ENCODE measurements at places on chromosomes 6 and 20. TPM values are rescaled to one million over a fixed set of nuclear protein-coding genes. Genes with fewer than 3 reads are reported as not detected.

The OR2B6 gene
- total RNA-seq, result not detected

GRCh38 chr6:2589171-2589661 lies 161.5 kb downstream of the MYLK4 start:
- H3K4me1 ChIP-seq, result no peaks in the 10 kb centered on the region
- H3K4me3 ChIP-seq, result no peak overlapping the region
- no peaks in the 10 kb centered on the region for H3K36me3 ChIP-seq
- no peak overlapping the region for H3K27ac ChIP-seq
- peaks cover 35% of the 10 kb centered on the region for H3K27me3 ChIP-seq

DNA sequence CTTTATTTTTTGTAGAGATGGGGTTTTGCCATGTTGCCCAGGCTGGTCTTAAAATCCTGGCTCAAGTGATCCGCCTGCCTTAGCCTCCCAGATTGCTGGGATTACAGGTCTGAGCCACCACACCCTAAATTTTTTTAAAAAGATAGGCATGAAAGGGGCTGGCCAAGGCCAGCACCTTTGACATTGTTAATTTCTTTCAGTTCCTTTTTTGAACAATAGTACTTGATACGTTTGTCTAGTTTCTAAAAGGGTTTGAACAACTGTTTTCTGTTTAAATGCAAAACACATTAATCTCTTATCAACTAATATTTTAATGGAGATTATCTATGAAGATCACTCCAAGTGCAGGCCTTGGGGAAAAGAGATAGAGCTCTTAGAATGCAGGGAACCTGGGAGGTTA lies 37.6 kb upstream of the PTPRK start:
- peaks cover 2% of the 10 kb centered on the region for H3K36me3 ChIP-seq
- no peak for DNase-seq
- H3K27me3 ChIP-seq, result peaks cover 19% of the 10 kb centered on the region
- H3K4me3 ChIP-seq, result no peak overlapping the region
- no peaks in the 10 kb centered on the region for H3K4me1 ChIP-seq

The ADGRG6 gene
- 1.2 TPM for total RNA-seq

- no peak for DNase-seq
- no peaks in the 10 kb centered on the region for H3K27me3 ChIP-seq
- H3K27ac ChIP-seq, result peak overlapping the region; percentile 40
- H3K4me1 ChIP-seq, result peaks cover 73% of the 10 kb centered on the region
Measured at GRCh38 chr6:24897186-24897585, 38.6 kb downstream of the RIPOR2 start.

GRCh38 chr20:45779011-45779915 lies 12.4 kb downstream of the WFDC3 start:
- DNase-seq, result no peak
- H3K4me1 ChIP-seq, result peaks cover 19% of the 10 kb centered on the region
- no peaks in the 10 kb centered on the region for H3K36me3 ChIP-seq
- no peak overlapping the region for H3K27ac ChIP-seq

The OOEP gene
- total RNA-seq, result 1.1 TPM

The RUNX2 gene
- total RNA-seq, result 6.3 TPM

The TRDN gene
- not detected for total RNA-seq

The DSP gene
- total RNA-seq, result 0.11 TPM

The ARHGAP18 gene
- total RNA-seq, result 12.1 TPM

DNA sequence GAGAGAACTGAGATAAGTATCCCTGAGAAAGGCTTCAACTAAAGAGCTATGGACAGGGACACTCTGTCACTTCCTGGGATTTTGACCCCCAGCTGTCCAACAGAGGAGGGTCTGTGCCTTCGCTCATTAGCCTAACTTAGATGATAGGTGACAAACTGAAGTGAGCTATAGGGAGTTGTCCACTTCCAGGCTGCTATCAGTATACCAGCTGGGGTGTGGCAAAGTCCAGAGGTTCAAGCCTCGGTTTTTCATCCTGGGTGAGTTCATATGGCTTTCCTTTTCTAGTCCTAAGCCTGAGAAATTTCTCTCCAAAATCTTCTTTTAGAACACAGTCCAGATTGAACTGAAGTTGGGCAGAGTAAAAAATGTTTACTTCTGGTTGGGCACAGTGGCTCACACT lies 5.9 kb upstream of the PAQR8 start:
- no peak for DNase-seq
- H3K27me3 ChIP-seq, result no peaks in the 10 kb centered on the region
- H3K27ac ChIP-seq, result no peak overlapping the region
- no peaks in the 10 kb centered on the region for H3K36me3 ChIP-seq
- no peak overlapping the region for H3K4me3 ChIP-seq

- no peak overlapping the region for H3K4me3 ChIP-seq
- DNase-seq, result peak; percentile 14
- H3K27ac ChIP-seq, result no peak overlapping the region
- H3K4me1 ChIP-seq, result peaks cover 11% of the 10 kb centered on the region
- H3K27me3 ChIP-seq, result peaks cover 17% of the 10 kb centered on the region
Measured at GRCh38 chr6:39055661-39056060, 7.1 kb downstream of the GLP1R start.

DNA sequence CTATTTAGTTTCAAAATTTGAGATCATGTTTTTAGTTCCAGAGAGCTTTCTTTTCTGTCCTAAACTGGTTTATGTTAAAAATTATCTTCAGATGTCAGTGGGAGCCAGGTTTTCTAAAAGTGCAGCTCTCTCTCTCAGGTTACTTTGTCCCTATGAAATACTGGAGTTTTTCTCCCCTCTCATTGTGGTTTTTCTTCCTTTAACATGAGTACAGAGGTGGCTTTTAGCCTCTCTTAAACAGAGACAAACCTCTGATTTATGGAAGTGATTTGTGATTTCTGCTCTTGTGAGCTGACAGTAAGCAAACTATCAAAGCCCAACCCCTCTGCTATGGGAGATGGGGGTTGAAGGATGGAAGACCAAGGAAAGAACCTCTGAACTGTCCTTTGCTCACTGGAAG lies 85.7 kb downstream of the LIN28B start:
- H3K4me3 ChIP-seq, result no peak overlapping the region
- no peak for DNase-seq
- no peak overlapping the region for H3K27ac ChIP-seq

The DEF6 gene
- 216 TPM for total RNA-seq

The GJA1 gene
- total RNA-seq, result not detected

- no peak overlapping the region for H3K27ac ChIP-seq
- no peaks in the 10 kb centered on the region for H3K4me1 ChIP-seq
- no peaks in the 10 kb centered on the region for H3K36me3 ChIP-seq
- peaks cover 11% of the 10 kb centered on the region for H3K27me3 ChIP-seq
- no peak overlapping the region for H3K4me3 ChIP-seq
Measured at GRCh38 chr20:60209048-60209447, 250.8 kb downstream of the CDH26 start.

DNA sequence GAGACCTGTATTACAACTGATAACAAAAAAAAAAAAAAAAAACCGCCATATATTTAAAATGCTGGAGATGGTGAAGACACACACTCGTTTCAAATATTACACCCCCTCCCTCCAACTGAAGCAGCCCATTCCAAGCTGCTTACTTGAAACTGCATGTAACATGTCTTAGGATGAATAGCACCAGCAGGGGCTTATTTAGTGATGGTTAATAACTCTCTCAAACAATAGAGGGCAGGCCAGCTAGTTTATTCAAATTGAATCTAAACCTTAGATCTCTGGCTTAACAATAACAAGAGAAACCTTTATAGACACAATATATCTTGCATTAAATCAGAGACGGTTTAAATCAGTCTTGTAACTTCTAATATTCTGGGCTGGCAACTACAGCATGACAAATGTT lies 9.3 kb upstream of the JPH2 start:
- H3K4me1 ChIP-seq, result peaks cover 34% of the 10 kb centered on the region
- no peak for DNase-seq
- H3K4me3 ChIP-seq, result no peak overlapping the region

The FAM217A gene
- total RNA-seq, result not detected

The STX11 gene
- total RNA-seq, result 11.1 TPM

The PROKR2 gene
- not detected for total RNA-seq

DNA sequence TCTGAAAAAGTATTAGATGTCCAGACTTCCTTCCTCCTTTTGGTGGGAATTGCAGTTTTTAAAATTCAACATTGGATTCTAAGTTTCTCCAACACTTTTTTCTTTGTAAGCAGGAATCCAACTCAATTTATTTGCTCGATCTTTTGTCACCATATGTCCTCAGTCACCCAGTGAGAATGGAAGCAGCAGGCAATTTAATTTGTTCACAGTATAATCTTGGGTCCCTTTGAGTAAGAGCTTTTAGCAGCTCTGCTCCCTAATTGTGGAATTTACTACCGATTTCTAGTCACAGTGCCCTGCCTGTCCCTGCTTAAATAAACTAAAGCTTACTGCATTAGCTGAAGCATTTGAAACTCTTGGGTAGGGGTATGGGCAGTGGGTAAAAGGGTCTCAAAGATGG lies 98.6 kb downstream of the BTBD3 start:
- no peaks in the 10 kb centered on the region for H3K4me1 ChIP-seq
- no peaks in the 10 kb centered on the region for H3K36me3 ChIP-seq
- no peak overlapping the region for H3K27ac ChIP-seq
- no peak for DNase-seq

The PLEKHG1 gene
- total RNA-seq, result 6.9 TPM

DNA sequence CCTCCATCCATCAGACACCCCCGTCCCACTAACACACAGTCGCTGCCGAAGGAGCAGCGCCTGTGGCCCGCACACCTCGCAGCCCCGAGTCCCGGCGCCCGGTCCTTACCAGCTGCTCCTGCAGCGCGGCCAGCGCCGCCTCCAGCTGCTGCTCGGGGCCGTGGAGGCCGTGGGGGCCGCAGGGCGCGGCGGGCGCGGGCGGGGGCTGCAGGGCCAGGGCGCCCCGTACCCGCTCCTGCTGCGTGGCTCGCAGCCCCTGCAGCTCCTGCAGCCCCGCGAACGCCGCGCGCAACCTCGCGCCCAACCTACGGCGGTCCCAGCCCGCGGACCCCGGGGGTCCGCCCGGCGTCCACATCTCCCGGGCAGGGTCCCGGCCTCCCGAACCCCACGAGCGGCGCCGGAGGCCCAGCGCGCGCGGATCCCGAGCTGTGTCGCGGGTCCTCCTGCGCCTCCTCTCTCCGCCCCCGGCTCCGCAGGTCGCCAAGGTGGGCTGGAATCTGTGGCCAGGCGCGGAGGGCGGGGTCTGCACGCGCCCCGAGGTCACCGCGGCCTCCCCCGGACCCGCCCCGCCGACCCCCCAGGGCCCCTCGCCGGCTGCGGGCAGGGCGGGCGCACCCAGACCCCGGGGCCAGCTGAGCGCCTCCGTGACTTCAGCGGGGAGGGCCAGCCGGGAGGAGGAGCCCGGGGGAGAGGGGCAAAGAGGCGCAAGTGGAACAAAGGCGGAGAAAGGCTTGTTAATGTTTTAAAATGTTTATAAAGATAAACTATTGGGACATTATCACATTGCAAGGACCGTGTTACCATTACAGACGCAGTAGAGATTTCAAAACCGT lies at the start of gene DACT2:
Gene DACT2, minus strand, starts transcription at position 499 of the 833 bp plus-strand sequence. Its CDS starts 144 bp downstream, at position 355.
- peaks cover 29% of the 10 kb centered on the region for H3K27me3 ChIP-seq
- DNase-seq, result no peak
- no peaks in the 10 kb centered on the region for H3K36me3 ChIP-seq
- no peak within 1 kb of the TSS for H3K4me3 ChIP-seq
- no peak within 1 kb of the TSS for H3K27ac ChIP-seq

GRCh38 chr6:107727096-107727757 lies 96.9 kb downstream of the SCML4 start:
- H3K4me1 ChIP-seq, result peaks cover 67% of the 10 kb centered on the region
- no peak overlapping the region for H3K4me3 ChIP-seq
- peaks cover 7% of the 10 kb centered on the region for H3K36me3 ChIP-seq
- no peaks in the 10 kb centered on the region for H3K27me3 ChIP-seq
- DNase-seq, result no peak
- H3K27ac ChIP-seq, result no peak overlapping the region

The MPIG6B gene
- 1.5 TPM for total RNA-seq

DNA sequence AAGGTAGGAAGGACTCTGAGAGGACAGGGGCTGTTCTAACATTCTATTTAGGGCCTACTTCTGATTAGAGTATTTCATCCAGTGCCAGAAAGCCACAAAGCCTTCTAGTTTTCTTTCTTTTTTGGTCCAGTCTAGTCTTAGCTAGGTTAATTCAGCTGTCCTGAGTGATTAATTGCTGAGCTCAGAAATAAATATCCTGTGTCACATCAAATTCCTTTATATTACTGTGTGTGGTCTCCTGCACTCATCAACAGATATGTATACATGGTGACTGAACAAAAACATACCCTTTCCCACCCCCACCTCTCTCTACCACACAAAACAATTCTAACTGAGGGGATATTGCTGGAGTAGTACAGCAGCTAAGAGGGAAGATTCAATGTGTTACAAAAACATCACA lies 601.5 kb upstream of the NRSN1 start:
- DNase-seq, result no peak
- H3K4me1 ChIP-seq, result no peaks in the 10 kb centered on the region
- no peak overlapping the region for H3K27ac ChIP-seq
- H3K27me3 ChIP-seq, result peaks cover 3% of the 10 kb centered on the region
- H3K4me3 ChIP-seq, result no peak overlapping the region

The MYB gene
- 8.8 TPM for total RNA-seq

The ACTL10 gene
- total RNA-seq, result 4.9 TPM

- no peak overlapping the region for H3K4me3 ChIP-seq
- H3K27me3 ChIP-seq, result no peaks in the 10 kb centered on the region
- peaks cover 2% of the 10 kb centered on the region for H3K36me3 ChIP-seq
- no peak for DNase-seq
- peaks cover 8% of the 10 kb centered on the region for H3K4me1 ChIP-seq
Measured at GRCh38 chr6:10598084-10598960, 77.2 kb downstream of the GCNT2 start.

The IL17F gene
- not detected for total RNA-seq

DNA sequence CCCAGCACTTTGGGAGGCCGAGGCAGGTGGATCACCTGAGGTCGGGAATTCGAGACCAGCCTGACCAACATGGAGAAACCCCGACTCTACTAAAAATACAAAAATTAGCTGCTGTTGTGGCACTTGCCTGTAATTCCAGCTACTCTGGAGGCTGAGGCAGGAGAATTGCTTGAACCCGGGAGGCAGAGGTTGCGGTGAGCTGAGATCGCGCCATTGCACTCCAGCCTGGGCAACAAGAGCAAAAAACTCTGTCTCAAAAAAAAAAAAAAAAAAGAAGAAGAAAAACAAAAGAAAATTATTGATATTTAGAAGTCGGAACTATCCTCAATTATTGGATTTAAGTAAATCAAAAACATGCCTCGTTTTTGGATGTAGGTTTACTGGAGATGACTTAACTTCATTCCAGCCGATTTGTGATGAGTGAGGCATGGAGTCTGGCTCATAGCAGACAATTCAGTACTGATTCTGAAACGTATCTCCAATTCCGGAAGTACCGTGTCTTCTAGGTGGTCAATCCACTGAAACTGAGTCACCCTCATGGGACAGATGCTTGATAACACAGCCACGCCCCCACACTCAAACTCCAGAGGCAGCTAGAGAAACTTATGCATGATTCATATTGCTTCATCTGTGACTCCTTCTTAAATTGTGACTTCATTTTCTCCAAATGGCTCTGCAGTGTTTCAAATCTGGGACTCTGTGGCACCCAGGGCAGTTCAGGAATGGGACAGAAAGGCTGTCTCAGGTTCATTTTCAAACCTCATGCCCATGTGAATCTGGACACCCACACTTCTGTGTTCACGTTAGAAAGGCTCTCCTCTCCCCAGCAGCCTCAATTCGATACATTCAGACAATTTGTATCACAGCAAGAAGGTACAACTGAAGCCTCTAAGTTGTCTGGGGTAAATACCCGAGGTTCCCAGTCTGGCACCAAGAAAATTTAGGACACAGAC lies 110.4 kb upstream of the ARMC2 start:
- H3K27me3 ChIP-seq, result peaks cover 8% of the 10 kb centered on the region
- no peak overlapping the region for H3K27ac ChIP-seq
- H3K4me3 ChIP-seq, result no peak overlapping the region
- no peaks in the 10 kb centered on the region for H3K4me1 ChIP-seq
